ENCODE measurements at places on chromosomes 7 and 10.

DNA sequence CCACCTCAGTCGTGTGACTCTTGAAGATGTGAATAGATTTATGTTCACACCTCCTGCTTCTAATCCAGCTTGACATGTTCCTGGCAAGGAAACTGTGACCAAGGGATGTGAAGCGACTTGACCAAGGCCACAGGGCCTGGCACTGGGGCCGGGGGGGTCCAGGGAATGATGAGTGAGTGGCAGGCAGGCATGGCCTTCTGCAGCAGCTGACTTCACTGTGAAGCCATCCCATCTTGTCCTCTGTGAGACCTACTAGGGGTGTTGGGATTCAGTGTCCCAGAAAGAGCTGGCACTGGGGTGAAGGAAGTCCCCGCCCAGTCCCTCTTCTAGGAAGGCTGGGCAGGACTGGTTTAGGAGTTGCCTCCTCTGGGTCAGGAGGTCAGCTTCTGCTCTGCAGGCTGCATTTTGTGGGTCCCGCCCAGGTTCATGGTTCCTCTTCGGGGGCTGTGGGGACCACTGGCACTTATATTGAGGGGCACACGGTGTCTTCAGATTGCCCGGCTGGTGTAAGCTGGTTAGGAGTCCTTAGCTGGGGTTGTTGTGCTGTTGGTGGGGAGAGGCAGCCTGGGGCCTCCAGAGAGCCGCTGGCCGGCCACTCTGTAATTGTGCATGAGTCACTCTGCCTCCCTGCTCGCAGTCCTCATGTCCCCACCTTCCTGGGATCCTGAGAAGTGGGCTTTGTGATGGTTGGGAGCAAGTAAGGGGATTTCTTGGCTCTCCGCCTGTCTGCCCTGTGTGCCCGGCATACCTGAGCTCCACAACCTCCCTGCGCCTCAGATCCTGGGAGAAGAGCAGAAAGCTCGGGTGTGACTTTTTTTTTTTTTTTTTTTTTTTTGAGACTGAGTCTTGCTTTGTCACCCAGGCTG lies 11.0 kb downstream of the ZMIZ1 start:
- DNase-seq = peak; percentile 80

DNA sequence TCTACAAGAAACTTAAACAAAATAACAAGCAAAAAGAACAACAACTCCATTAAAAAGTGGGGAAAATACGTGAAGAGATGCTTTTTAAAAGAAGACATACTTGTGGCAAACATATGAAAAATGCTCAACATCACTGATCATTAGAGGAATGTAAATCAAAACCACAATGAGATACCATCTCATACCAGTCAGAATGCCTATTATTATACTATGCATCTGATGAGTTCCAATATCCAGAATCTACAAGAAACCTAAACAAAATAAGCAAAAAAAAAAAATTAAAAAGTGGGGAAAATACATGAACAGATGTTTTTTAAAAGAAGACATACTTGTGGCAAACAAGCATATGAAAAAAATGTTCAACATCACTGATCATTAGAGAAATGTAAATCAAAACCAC lies 29.6 kb upstream of the AKR1C3 start:
- no peak for DNase-seq

- no peak for DNase-seq
Observed at GRCh38 chr7:95874129-95874528, 101.8 kb downstream of the DYNC1I1 start.

DNA sequence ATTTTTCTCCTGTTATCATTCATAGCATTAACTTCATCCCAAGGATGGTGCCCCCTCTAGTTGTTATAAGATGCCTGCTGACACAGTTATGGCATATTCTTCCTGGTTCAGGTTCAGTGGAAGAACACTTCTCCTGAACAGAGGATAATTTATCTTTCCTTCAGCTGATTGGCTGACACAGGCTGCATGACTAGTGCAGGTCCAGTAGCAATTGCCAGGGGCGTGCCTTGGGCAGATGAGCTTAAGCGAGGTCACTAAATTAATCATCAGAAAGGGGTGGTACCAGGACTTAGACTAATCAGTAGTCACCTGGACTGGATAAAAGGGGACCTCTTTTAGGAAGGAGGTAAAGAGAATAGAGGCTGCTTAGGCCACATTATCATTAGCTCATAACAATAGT lies 42.3 kb downstream of the BZW2 start:
- no peak for DNase-seq

DNA sequence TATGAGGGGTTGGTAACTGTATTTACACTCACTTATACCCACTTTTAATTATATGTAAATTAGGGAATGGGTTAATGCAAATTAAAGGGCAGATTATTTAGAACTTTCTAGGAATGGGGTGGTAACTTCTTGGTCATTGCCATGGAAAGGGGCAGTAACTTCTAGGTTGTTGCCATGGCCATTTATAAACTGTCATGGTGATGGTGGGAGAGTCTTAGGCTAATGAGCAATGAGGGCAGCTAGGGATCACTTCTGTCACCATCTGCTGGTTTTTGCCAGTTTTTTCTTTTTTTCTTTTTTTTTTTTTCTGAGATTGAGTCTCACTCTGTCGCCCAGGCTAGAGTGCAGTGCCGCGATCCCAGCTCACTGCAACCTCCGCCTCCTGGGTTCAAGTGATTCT lies 33.1 kb downstream of the NAPEPLD start:
- no peak for DNase-seq

DNA sequence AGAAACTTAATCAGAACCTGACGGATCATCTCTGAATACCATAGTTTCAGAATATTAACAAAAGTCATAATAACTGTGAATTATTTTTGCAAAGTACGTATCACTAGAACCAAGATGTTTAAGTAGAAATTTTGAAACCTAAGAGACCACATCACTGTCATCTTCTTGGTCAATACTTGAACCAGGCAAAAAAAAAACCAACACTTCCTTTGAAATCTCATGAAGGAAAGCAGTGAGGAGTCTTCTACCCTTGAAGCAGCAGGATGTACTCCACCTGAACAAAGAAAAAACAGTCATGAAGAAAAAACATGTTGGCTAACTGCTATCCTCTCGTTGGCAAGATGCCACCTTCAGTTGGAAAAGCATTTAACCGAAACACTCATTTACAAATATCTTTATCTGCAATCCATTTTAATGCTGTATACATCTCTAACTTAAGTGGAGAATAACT lies 82.4 kb downstream of the SRPK2 start:
- no peak for DNase-seq

GRCh38 chr10:92181575-92181974 lies 109.3 kb downstream of the CPEB3 start:
- no peak for DNase-seq

GRCh38 chr10:131452926-131453720 lies 141.6 kb upstream of the TCERG1L start:
- no peak for DNase-seq

- no peak for DNase-seq
Observed at GRCh38 chr10:70650104-70650503, 22.2 kb upstream of the ADAMTS14 start.

GRCh38 chr10:103716206-103717160 lies 138.9 kb downstream of the SH3PXD2A start:
- DNase-seq = no peak

- peak; percentile 97 for DNase-seq
Observed at GRCh38 chr10:4825868-4826791, at the start of gene AKR1E2. AKR1E2 (plus strand) TSS chr10:4826207; CDS start chr10:4826325, 118 bp downstream.

- DNase-seq = no peak
Observed at GRCh38 chr7:114086914-114087652, 168.3 kb upstream of the PPP1R3A start.

- DNase-seq = no peak
Observed at GRCh38 chr10:61855771-61856170, 45.7 kb upstream of the ARID5B start.

GRCh38 chr10:69742356-69742695 lies 59.4 kb upstream of the COL13A1 start:
- DNase-seq = no peak

- no peak for DNase-seq
Observed at GRCh38 chr10:81027706-81028105, 490.0 kb downstream of the SH2D4B start.

- DNase-seq = no peak
Observed at GRCh38 chr7:138120140-138120827, 44.0 kb downstream of the AKR1D1 start.

- no peak for DNase-seq
Observed at GRCh38 chr7:107915541-107915940, 24.6 kb downstream of the DLD start.

DNA sequence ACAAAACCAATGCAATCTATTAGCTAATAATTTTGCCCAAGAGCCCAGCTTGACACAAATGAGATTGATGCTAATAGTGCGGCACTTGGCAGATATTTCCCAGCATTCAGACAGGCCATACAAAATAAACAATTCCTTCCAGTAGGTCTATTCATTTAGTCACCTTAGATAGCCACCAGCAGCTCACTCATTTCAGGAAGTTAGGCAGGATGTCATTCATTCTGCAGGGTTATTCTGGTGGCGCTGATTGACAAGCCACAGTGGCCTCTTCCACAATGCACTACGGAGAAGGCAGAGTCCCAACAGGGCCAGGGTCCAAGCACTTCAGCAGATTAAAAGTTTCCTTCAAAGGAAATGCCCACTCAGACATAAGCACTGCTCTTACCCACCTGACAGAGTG lies 55.8 kb downstream of the PIK3AP1 start:
- no peak for DNase-seq

DNA sequence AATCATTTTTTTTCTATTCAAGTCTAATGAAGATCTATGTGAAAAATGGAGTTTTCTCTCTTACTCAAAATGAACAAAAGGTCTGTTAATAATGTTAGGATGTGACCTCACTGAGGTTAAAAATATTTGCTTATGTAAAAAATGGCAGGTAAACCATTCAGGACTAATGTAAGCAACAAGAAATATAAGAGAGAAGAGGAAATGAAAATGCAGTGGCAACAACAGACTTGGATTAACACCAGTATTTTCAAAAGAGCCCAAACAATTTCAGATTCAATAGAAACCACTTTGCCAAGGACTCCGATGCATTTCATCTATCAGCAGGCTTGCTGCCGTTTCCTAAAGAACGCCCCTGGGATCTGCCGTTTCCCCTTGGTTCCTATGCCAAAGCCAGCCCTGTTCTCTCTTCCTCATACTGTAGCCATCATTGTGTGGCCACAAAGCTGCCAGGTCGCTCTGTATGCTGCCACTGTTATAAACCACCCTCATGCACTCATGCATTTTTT lies 66.4 kb downstream of the MTURN start:
- no peak for DNase-seq

- DNase-seq = no peak
Observed at GRCh38 chr10:61330669-61331068, 122.5 kb downstream of the TMEM26 start.

DNA sequence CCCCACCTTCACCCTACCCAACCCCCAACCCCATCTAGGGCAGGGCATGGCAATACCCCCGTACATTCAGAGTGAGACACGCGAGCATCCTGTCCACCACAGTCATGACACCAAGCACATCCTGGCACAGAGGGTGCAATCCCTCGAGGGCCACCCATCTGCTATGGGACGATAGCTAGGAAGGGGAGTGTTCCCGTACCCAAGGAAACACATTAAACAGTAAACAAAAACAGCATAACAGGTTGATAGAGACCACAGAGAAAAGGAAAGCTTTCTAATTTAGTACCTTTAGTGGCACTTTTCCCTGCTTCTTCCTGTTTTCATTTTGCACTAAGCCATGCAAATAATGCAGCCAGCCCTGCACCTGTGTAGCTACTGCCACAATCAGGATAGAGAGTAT lies 2.3 kb upstream of the SMKR1 start:
- no peak for DNase-seq

GRCh38 chr7:111498391-111499007 lies 63.8 kb downstream of the IMMP2L start:
- no peak for DNase-seq

DNA sequence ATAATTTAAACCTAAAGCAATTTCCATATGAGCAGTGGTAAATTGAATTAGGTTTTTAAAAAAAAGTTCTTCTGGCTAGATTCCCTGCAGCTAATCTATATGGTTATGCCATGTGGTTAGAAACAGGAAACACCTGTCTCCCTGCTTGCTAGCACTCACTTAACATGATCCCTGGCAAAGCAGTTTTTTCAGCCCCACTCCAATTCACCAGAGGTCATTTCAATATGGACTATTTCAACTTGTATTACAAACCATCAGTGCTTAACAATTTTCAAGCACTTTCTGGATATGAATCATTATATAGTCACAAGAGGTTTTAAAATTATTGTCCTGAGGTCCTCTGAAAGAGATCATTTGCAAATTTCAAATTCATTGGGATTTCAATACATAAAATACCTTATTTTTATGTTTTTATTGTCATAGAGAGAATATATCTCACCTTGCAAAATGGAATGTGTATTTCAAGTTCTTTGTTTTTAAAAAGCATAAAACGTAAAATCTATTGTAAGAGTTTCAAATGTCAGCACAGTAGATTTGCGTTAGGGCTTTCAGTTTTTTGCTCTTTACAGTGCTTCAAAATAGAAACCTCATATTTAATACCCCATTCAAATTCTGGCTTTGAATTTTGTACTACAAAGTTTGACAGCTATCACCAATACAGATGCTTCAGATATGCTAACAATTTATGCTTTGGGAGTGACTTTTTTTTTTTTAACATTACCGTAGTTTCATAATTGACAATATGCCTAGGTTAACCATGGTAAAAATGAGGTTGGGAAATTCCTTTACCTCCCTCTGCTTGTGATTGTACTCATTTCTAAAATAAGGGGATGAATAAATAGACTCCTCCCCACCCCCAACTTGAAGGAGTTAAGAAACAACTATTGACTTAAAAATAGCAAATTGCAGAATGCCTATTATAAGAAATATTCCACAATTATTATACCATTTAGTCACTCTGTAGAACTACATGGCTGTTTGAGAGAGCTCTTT lies 117.5 kb upstream of the HGF start:
- no peak for DNase-seq

DNA sequence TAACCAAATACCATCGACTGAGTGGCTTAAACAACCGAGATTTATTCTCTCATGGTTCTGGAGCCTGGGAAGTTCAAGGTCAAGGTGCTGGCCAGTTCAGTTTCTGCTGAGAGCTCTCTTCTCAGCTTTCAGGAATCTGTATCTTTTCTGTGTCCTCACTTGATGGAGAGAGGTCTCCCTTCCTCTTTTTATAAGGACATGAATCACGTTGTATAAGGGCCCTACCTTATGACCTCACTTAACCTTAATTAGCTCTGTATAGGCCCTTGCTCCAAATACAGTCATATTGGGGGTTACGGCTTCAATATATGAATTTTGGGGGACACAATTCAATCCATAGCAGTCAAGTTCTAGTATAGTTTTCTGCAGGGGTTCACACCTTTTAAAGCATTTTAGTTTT lies 135.2 kb upstream of the ADO start:
- no peak for DNase-seq

DNA sequence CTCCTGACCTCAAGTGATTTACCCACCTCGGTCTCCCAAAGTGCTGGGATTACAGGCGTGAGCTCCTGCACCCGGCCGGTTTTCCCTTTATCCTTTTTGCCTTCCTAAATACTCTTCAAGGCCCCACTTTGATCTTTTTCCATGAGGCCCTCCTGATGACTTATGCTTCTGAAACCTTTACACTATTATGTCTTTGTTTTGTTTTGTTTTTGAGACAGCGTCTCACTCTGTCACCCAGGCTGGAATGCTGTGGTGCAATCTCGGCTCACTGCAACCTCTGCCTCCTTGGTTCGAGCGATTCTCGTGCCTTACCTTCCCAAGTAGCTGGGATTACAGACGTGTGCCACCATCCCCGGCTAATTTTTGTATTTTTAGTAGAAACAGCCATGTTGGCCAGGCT lies 3.8 kb downstream of the STMP1 start:
- DNase-seq = no peak
